Mesothelial cell of epicardium (in vitro differentiated cells): ENCODE measurements at places on chromosomes 4 and X. TPM values are rescaled to one million over a fixed set of nuclear protein-coding genes. Genes with fewer than 3 reads are reported as not detected.

GRCh38 chr4:5416637-5417036 lies 291.7 kb downstream of the EVC2 start:
- DNase-seq = no peak
- H3K27me3 ChIP-seq = peaks cover 21% of the 10 kb centered on the region
- H3K36me3 ChIP-seq = no peaks in the 10 kb centered on the region
- no peak overlapping the region for H3K27ac ChIP-seq

- DNase-seq = no peak
- no peaks in the 10 kb centered on the region for H3K36me3 ChIP-seq
- H3K4me1 ChIP-seq = peaks cover 13% of the 10 kb centered on the region
- peaks cover 3% of the 10 kb centered on the region for H3K27me3 ChIP-seq
These were observed 13.6 kb upstream of the PTTG2 start for GRCh38 chr4:37946503-37947179.

DNA sequence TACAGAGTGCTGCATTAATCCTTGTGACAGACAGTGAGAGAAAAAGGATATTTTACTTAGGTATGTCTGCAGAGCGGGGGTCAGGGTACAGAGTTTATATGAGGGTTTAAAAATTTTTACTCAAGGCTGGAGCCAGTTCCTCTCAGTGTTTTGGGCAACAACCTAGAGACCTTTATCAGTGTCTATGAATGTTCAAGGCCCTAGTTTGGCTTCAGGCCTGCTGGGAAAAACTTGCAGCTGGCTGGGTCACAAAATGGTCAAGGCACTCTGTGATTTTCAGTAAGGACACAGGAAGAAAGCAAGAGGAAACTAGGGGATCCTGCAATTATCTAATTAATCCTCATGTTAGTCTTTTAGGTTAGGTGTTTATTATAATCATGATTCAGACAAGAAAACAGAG lies 10.8 kb upstream of the C4orf54 start:
- no peaks in the 10 kb centered on the region for H3K27me3 ChIP-seq
- no peaks in the 10 kb centered on the region for H3K4me1 ChIP-seq
- DNase-seq = no peak

DNA sequence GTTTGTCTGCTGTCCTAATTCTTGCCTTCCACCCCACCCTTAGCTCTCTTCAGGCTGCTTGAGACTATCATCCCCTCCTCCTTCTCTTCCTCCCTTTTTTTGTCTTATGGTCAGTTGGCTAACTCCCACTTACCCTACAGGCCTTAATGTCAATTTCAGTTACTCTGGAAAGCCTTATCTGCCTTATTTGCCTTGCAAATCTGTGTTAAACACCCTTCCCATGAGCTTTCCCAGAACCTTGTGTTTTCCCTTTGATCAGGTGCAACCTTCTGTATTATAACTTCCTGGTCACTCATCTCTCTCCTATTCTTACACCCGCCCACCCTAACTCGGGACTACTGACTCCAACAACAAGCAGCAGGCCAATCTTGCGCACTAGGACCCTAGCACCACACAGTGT lies 74.8 kb downstream of the COX18 start:
- H3K4me1 ChIP-seq = no peaks in the 10 kb centered on the region
- no peak for DNase-seq
- no peak overlapping the region for H3K27ac ChIP-seq
- H3K27me3 ChIP-seq = peaks cover 2% of the 10 kb centered on the region

DNA sequence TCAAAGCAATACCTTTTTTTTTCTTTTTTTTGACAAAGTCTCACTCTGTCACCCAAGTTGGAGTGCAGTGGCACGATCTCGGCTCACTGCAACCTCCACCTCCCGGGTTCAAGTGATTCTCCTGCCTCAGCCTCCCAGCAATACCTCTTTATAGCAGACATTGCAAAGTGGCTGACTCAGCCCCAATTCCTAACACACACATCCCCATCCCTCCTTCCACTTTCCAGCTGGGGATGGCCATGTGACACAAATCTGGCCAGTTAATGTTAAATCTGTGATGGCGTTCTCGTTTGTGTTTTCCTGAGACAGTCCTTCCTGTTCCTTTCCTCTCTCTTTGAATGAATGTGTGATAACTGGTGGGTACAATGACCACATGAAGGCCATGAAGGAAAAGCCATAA lies 276.2 kb upstream of the KLF3 start:
- no peak overlapping the region for H3K27ac ChIP-seq
- no peak overlapping the region for H3K4me3 ChIP-seq
- no peak for DNase-seq
- no peaks in the 10 kb centered on the region for H3K27me3 ChIP-seq
- peaks cover 11% of the 10 kb centered on the region for H3K36me3 ChIP-seq
- H3K4me1 ChIP-seq = peaks cover 35% of the 10 kb centered on the region

DNA sequence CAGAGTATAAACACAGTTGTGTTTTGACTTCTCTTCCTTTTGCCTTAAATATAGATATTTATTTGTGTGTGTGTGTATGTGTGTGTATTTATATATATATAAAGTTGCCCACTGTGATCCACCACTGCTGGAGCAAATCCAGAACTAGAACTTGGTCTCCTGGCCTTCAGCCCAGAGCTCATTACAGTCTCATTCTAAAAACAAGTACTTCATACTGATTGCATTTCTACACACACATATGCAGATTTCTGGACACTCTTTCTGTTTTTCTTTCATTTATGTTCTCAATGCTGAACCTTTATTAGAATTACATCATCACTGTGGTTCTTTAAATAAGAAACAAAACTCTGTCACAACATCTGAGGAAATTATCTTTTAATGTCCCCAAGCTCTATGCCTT lies 381 bp downstream of the TXK start:
- H3K4me3 ChIP-seq = no peak overlapping the region
- H3K4me1 ChIP-seq = peaks cover 35% of the 10 kb centered on the region
- DNase-seq = no peak

- DNase-seq = no peak
- H3K27ac ChIP-seq = no peak overlapping the region
- no peaks in the 10 kb centered on the region for H3K36me3 ChIP-seq
- H3K4me1 ChIP-seq = no peaks in the 10 kb centered on the region
- H3K4me3 ChIP-seq = no peak overlapping the region
- H3K27me3 ChIP-seq = peaks cover 3% of the 10 kb centered on the region
These were observed 52.1 kb upstream of the SHOX start for GRCh38 chrX:578531-578930.

DNA sequence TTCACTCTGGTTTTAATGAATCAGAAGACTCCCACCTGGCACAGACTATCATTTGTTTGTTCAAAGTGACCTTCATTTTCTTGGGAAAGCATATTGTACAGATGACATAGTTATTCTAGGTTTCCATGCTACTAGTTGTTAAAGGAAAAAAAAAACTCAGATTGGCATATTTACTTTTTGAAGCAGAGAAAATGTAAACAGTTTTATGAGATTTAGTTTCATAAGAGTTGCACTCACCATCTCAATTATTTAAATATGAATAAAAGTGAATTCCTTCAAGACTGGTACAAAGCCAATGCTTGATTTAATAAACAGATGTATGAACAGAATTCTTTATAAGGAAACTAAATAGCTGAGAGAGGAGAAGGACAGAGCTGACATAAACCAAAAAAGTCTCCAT lies 280.3 kb upstream of the UGT8 start:
- H3K4me1 ChIP-seq = peaks cover 8% of the 10 kb centered on the region
- no peaks in the 10 kb centered on the region for H3K27me3 ChIP-seq
- no peaks in the 10 kb centered on the region for H3K36me3 ChIP-seq
- DNase-seq = no peak
- H3K27ac ChIP-seq = no peak overlapping the region

DNA sequence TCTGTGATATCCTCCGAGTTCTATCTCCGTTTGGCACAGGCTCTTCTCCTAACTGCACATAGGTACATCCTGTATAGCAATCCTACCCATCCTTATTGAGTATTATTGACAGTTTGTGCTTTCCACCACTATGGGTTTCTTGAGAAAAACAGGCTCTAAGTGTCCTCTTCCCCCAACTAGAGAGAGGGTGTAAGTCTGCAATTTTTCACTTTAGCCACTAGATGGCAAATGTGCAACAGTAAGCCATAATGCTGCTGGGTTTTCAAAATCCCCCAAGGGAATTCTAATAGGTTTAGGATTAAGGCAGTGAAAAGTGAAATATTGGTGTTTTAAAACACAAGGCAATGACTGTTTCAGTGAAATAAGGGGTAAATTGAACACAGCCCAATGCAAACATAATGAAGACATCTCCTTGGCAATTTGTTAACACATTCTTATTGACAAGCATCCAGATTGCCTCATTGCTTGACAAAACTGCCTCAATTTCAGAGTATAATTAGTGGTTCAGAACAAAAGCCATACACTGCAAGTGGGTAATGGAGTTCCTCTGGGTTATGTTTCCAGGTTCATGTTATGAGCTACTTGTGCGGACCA lies 239.0 kb upstream of the HTR2C start:
- DNase-seq = no peak
- H3K36me3 ChIP-seq = no peaks in the 10 kb centered on the region
- H3K4me3 ChIP-seq = no peak overlapping the region
- no peaks in the 10 kb centered on the region for H3K4me1 ChIP-seq
- no peak overlapping the region for H3K27ac ChIP-seq

DNA sequence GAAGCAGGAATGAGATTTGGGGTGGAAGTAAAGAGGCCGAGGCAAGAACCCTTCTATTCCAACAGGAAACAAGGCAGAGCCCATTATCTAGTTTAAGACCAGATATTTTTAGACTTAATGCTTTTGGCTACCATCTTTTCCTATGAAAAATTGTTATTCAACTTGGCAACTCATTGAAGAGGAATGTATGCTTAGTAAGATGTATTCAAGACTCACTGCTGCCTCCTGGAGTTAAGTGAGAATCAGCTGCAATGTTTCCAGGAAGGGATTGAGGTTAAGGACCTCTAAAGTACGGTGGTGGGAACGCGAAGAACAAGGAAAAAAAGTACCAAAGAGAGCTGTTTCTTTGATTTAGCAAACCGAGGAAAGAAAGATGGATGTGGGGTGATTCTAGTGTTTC lies 89.1 kb downstream of the RAPGEF2 start:
- no peak for DNase-seq
- no peaks in the 10 kb centered on the region for H3K27me3 ChIP-seq
- H3K4me1 ChIP-seq = peaks cover 2% of the 10 kb centered on the region

- DNase-seq = no peak
- H3K27ac ChIP-seq = no peak overlapping the region
- H3K36me3 ChIP-seq = peaks cover 21% of the 10 kb centered on the region
- H3K27me3 ChIP-seq = no peaks in the 10 kb centered on the region
- peaks cover 10% of the 10 kb centered on the region for H3K4me1 ChIP-seq
These were observed 84.3 kb downstream of the NBDY start for GRCh38 chrX:56813318-56813837.

DNA sequence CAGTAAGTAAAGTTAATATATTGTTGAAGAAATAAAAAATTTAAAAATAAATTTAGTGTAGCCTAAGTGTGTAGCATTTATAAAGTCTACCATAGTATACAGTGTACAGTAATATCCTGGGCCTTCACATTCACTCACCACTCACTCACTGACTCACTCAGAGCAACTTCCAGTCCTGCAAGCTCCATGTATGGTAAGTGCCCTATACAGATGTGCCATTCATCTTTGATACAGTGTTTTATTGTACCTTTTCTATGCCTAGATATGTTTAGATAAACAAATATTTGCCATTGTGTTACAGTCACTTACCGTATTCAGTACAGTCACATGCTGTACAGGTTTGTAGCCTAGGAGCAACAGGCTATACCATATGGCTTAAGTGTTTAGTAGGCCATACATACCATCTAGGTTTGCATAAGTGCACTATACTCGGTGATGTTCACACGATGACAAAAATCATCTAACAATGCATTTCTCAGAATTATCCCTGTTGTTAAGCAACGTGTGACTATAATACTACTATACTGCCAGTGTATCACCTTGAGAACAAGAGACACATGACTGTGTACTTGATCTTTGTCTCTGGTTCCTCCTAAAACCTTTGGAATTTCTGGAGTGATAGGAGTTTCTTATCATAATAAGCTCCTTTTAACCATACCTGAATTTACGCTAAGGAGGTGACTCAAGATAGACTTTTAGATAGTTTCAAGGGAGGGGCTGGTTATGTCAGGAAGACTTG lies 25.8 kb upstream of the SEPTIN11 start:
- H3K4me1 ChIP-seq = no peaks in the 10 kb centered on the region
- no peak overlapping the region for H3K4me3 ChIP-seq
- H3K27ac ChIP-seq = no peak overlapping the region
- no peak for DNase-seq
- no peaks in the 10 kb centered on the region for H3K36me3 ChIP-seq

DNA sequence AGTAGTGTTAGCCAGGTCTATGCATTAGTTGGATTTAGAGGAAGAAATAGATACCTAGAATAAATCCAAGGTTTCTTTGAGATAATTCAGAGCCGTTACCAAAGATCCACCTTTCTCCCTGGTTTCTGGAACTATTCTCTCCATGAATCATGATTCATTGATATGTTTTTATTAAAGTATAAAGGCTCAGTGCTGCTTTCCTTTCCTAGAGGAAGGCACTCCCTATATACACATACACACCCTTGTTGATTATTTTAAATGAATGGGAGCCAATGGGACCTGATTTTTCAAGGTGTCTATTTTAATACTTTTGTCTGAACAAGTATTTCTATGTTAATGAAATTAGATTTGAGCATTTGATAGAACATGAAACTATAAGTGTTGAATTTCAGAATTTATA lies 146.8 kb upstream of the SPRY1 start:
- H3K27me3 ChIP-seq = no peaks in the 10 kb centered on the region
- H3K4me3 ChIP-seq = no peak overlapping the region
- peaks cover 53% of the 10 kb centered on the region for H3K4me1 ChIP-seq
- H3K27ac ChIP-seq = peak overlapping the region; percentile 80
- no peak for DNase-seq

DNA sequence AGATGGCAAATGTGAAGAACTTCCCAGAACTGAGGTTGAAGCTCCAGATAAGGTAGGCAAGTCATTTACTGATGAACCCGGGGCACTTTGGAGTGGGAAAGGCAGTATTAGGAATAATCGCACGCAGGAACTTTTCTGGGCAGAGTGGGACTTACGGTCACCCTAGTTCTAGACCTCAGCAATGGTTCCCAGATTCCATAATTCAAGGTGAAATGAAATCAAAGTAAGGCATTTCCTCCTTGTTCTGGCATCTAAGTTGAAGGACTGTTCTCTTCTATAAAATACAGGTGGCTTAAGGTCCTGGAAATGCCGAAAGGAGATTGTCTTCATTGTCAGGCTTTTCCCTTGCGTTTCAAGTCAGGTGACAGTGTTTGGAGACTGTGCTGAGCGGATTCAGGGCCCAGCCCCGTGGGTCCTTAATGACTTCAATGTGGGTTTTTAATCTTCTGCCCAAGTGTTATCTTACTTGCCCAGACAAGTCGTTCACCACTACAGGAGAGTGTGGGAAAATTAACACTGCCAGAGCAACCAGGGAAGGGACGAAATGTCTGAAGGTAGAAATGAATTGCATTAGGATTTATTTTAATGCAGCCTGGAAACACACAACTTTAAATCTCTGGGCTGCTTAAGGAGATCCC lies 52.1 kb upstream of the STOX2 start:
- DNase-seq = no peak
- H3K4me3 ChIP-seq = no peak overlapping the region
- H3K27me3 ChIP-seq = no peaks in the 10 kb centered on the region
- peaks cover 4% of the 10 kb centered on the region for H3K36me3 ChIP-seq
- peaks cover 45% of the 10 kb centered on the region for H3K4me1 ChIP-seq

POU4F2 gene
- not detected in 3 replicates for total RNA-seq

TEC gene
- 2.3 to 3.5 TPM (median 3.3 TPM) in 3 replicates for total RNA-seq

TREX2 gene
- 0.72 to 0.97 TPM (median 0.83 TPM) in 3 replicates for total RNA-seq

USP17L18 gene
- not detected in 3 replicates for total RNA-seq

ATP6AP1 gene
- total RNA-seq = 77.6 to 78.2 TPM (median 78.2 TPM) in 3 replicates

CT45A3 gene
- not detected in 3 replicates for total RNA-seq
